ENCODE measurements at places on chromosomes 4 and X.
A peak's percentile ranks its signal among the peaks of the same experiment; 100 is the strongest.

GRCh38 chr4:14667624-14668151, 334.6 kb upstream of the CPEB2 start:
- DNase-seq, result no peak

GRCh38 chr4:104163820-104164219, 330.9 kb downstream of the CXXC4 start:
- DNase-seq, result no peak

- no peak for DNase-seq
These were observed 210.8 kb upstream of the RASGEF1B start for GRCh38 chr4:81682492-81682891.

- DNase-seq, result peak; percentile 5
These were observed 718.9 kb downstream of the ARAP2 start for GRCh38 chr4:35525192-35525978.

DNA sequence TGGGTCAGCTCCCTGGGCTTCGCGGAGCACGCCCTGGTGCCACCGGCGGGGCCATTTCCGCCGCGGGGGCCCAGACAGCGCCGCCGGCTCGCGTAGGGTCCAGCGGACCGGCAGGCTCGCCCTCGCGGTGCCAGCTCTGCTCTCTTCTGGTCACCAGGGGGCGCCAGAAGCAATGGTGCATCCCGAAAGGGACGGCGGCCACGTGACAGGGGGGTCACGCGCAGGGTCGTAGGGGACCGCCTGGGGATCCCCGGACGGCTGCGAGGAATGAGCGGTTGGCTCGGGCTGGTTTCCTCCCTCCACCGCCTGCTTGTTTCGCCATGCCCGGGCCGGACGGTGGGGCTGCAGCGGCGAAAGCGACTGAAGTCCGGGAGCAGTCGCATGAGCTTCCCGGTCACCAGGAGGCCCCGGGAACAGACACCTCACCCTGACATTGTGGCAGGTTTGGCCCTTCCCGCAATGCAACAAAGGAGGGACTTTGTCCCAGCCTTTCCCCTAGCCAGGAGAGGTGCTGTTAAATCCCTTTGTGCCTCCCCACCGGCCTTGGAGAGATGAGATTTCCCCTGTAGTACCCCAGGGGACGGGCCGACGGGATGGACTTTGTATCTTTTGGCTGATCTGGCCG, 15.8 kb downstream of the ZCCHC12 start:
- DNase-seq, result peak; percentile 20

DNA sequence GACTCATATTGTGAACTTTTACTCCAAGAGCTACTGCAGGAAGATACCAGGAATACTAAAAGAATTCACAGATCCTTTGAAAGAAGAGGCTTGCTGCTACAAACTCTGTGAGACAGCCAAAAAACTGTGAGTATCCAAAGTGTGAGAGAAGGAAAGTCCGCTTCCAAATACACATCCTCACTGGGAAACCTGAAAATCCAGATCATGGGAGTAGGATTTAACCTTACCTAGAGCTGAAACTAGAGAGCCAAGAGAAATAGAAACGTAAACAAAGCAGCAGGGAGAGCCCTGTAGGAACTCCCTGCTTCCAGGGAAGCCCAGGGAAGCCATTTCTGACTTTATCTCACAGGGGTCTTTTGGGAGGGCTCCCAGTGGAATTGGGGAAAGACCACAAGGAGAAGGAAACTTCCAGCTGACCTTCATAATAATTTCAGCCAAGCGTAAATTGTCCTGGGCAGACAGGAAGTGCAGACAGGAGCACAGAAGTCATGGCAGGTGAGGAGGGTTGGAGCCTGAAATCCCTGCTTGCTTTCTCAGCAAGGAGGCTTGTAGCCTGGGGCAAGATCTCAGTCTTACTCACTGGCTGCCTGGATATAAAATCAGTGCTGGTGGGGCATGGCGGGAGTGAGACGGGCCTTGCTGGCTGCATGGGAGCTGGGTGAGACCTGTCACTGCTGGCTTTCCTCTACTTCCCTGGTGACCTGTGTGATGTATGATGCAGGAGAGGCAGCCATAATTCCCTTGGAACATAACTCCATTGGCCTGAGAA, 26.2 kb upstream of the NFKB1 start:
- no peak for DNase-seq
